ENCODE measurements at places on chromosomes 7 and 10.

DNA sequence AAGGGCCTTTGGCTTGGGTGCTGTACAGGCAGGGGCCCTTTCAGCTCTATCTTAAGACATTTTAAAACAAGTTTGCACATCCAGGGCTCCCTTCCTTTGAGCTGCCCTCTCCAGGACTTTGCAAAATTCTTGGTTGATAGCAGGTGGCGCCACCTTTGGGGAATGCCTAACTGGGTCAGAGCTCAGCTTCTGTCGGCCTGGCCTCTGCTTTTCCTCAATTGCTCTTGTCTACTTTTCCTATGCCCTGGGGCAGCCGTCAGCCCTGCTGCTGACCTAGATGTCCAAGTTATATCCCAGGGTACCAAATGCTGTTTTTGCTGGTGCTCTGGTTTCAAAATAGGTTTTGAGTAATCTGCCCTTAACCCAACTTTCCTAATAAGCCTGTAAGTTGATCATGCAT lies 65.8 kb downstream of the APBB1IP start:
- no peak for DNase-seq

DNA sequence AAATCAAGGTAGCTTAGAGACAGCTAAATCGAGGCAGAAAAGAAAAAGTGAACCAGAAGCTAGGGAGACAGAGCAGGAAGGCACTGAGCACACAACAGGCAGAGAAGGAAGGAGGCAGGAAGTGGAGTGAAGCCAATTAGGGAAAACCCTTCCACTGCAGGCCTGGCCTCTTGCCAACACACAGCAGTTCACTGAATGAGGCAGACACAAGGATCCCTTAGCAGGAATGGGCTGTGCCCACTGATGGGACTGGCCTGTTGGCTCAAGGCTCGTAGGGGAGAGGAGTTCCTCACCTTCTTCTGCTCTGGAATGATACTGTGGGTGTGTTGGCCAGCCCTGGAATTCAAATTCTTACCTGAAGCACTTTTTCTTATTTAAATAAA lies 220.3 kb upstream of the STK17A start:
- no peak for DNase-seq

- no peak for DNase-seq
Observed at GRCh38 chr10:110355922-110356627, 51.4 kb upstream of the SMNDC1 start.

DNA sequence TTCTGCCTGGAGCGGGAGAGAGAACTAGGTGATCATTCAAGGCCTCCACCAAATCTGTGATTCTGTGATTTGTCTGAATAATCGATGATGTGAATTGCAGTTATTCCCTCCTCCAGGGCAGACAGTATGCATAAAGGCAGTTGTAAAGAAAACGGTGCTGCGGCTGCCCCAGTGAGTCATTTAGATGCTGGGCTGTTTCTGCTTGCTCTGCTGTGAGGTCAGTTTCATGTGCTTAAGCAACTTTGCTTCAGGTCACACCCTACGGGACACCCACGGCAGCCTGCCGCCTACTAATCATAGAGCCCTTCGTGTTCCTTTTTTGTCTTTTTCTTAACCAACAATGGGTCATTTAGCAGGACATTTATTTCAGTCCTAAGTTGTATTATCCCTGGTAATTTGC lies 158.1 kb upstream of the PITRM1 start:
- no peak for DNase-seq

- no peak for DNase-seq
Observed at GRCh38 chr10:102752934-102753664, 9.4 kb downstream of the WBP1L start.

DNA sequence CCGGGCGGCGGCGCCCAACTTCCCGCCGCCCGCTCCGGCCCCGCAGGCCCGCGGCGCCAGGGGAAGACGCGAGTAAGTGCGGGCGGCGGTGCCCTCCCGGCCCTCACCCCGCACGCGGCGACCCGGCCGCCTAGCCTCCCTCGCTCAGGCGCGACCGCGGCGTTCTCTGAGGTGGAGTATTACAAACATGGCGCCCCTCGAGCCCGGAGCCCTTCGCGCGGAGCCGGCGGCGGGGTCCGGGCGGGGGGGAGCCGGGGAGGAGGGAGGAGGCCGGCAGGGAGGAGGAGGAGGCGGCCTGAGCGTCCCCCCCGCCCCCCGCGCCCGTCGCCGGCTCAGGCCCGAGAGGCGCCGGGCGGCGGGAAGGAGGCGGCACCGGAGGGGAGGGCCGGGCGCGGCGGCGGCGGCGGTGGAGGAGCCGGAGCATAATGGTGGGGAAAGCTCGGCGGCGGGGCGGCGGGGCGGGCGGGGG lies at the start of gene ZMYND11:
TSS of gene ZMYND11 (plus strand) at position 324 of the 469 bp plus-strand sequence. CDS start 44,558 bp downstream, outside the sequence.
- DNase-seq, result no peak

GRCh38 chr10:47246406-47247147 lies 53.4 kb upstream of the GDF10 start:
- DNase-seq, result no peak

DNA sequence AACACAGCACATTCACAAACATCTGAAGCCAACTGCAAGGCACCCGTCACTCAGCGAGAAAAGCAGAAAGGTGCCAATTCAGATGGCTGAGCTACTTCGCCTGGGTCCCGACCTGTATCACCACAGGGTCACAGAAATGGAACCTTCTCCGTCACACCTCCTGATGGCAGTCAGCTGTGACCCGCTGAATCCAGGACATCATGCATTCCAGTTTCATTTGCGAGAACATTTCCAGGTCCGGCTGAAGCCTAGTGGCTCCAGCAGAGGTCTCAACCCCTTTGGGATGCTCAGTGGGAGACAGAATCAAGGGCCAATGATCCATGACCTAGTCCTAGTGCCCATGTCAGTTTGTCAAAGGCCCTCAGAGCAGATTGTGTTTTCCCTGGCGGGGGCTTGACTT lies 193.6 kb upstream of the KLF14 start:
- no peak for DNase-seq

DNA sequence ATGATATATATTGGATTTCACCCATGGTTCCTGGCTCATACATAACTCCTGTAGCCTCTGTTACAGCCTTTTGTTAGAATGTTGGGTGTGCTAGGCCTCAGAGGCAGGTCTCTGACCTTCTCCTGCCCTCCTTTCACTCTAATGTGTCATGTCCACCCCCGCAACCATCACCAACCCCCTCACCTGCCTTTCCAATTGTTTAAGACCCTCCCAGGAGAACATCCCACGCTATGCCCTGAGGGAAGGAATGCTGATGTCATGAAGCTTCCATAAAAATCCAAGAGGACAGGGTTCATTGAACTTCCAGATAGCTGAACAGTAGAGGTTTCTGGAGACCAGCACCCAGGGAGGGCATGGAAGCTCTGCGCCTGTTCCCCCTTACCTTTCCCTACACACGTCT lies 30.8 kb upstream of the C10orf67 start:
- DNase-seq, result no peak

- DNase-seq, result no peak
Observed at GRCh38 chr7:112411186-112411795, 39.0 kb upstream of the IFRD1 start.

DNA sequence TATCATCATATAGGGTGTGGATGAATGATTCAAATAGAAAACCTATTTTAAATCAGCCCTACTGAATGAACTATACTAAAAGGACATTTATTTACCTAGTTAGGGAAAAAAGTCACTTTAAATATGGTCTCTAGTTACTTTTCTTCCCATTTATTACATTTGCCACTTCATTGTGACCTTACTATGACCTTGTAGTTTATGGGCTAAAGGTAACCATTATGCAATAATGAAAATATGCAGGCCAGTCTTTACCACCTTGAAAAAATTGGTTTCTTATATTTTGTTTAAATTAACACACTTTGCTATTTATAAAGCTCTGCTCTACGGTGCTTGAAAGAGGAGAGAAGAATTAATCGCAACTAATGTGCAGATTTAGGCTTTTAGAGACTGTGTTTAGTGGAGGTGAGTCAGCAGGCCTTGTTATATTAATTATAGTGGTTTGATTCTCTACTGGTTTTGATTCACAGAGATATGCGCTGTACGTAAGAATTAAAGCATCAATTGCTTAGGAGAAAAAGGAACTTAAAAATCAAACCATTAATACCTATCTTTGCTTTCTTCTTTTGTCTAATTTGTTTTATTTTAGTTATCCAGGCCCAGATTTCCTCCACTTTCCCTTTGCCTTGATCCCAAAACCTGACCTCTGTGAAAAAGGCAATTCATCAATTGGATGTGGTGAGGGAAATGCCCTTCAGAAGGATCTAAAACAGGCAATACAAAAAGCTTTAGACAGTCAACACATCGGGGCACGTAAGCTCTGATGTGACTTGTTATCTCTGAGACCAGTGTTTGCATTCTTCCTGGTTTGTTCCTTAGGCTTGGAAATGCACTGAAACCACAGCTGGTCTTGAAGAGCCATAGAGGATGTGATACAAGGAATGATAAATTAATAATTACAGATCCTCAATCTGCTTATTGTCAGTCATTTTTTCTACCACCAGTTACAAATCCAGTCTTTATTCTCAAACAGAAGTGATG lies 141.2 kb upstream of the HDAC9 start:
- DNase-seq, result no peak

DNA sequence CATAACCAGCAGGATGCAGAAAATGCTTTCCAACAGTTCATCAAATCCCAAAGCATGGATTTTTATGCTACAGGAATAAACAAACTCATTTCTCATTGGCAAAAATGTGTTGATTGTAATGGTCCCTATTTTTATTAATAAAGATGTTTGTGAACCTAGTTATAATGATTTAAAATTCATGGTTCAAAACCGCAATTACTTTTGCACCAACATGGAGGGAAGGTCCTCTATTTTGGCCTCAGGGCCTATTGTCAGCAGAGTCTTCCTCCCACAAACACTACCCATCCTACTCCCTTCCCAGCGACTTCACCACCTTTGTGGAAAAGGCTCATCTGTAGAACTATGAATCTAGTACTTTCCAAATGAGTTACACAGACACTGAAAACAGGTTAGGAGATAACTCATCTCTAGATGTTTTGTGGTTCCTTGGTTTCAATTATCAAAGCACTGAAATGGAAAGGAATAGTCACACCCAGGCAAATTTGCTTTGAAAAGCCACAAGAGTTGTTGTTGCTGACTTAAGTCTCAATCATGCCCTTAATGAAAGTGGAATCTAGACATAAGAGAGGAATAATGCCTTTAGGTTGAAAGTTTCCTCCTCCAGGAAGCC lies 59.4 kb upstream of the FRMD4A start:
- no peak for DNase-seq

- DNase-seq, result no peak
Observed at GRCh38 chr7:44470135-44470479, 20.4 kb downstream of the NUDCD3 start.

DNA sequence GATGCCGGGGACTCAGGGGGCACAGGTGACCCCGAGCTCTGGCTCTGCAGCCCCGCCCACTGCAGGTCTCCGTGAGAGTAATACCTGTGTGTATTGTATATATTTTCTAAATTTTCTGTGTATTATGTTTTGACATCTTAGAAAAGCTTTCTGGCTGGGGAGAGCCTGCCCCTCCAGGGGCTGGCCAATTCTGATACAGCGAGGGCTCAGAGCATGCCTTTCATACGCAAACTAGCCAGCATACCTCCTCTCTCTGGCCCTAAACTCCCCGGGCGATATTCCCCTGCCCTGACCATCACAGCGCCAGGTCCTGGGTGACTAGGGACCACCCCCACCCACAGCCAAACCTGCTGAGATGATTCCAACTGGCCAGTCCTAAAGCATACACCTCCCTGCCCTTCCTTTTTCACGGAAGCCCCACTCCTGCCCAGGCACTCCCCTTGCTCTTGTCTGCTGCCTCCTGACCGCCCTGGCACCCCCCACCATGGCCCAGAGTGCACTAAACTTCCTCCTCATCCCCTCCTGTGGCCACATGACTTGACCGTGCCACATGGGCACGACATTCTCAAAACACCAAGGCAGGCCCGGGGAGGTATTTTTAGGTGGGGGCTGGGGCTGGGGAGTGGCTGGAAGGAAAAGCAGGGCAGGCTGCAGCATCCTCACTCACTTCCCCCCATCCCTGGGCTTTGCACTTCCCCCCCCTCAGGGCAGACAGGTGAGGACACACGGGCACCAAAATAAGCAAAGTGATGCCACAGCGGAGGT lies 61.5 kb downstream of the INSIG1 start:
- DNase-seq, result no peak

- DNase-seq, result no peak
Observed at GRCh38 chr7:150439967-150440366, 10.5 kb upstream of the GIMAP8 start.

DNA sequence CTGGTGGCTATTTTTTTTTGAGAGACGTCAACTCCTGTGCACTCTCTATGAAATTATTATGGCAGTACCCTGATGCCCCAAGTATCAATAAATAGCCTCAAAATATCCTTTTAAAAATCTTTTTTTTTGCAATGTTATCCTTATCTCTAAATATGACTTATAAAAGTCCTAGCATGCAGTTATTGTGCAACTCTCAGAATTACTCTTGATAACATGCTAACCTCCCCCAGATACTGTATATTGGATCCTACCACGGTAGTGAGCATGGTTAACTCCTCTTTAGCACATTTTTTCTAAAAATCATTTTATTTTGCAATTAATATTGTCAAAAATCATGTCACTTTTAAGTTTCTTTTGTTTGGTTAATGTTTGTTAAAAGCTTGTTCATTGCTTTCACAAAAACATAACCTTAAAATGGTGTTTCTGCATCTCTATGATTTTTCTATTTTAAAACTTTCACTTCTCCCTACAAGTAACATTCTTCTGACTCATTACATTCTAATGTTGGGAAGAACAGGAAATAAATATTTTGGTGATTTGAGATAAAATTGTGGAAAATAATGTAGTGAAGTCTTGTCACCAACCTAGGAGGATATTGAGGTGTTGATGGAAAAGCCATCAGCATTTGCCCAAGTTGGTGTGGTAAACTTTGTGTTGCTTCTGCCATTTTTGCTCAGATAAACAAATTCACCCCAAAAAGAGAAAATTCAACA lies 42.1 kb upstream of the ADRA2A start:
- no peak for DNase-seq

- DNase-seq, result no peak
Observed at GRCh38 chr10:102601639-102602038, 42.6 kb upstream of the TRIM8 start.

GRCh38 chr10:104329735-104330134 lies 8.5 kb downstream of the ITPRIP start:
- no peak for DNase-seq

DNA sequence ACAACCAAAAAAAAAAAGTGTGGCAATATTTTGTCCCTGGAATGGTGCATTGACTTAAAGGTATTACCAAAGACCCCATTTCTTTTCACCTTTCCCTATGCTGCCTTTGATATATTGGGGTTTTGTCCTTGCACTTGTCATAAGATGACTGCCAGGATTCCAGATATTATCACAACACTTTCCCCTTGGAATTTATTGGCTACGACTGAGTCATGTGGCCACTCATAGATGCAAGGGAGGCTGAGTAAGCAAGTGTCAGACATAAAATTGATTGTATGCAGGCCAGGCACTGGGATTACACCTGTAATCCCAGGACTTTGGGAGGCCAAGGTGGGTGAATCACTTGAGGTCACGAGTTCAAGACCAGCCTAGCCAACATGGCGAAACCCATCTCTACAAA lies 83.6 kb downstream of the PPP1R3C start:
- no peak for DNase-seq

Measured in esophagus squamous epithelium (tissue), 5 donors.